ENCODE measurements at places on chromosomes 1 and 21. TPM values are rescaled to one million over a fixed set of nuclear protein-coding genes. Genes with fewer than 3 reads are reported as not detected.
A peak's percentile ranks its signal among the peaks of the same experiment; 100 is the strongest.

GRCh38 chr1:211068976-211069375 lies 65.0 kb downstream of the KCNH1 start:
- no peak overlapping the region for H3K27ac ChIP-seq
- no peak for DNase-seq
- H3K4me3 ChIP-seq = no peak overlapping the region
- H3K4me1 ChIP-seq = no peaks in the 10 kb centered on the region
- H3K36me3 ChIP-seq = no peaks in the 10 kb centered on the region
- H3K27me3 ChIP-seq = peaks cover 2% of the 10 kb centered on the region

- H3K36me3 ChIP-seq = peaks cover 10% of the 10 kb centered on the region
- no peak overlapping the region for H3K27ac ChIP-seq
- H3K4me1 ChIP-seq = peaks cover 7% of the 10 kb centered on the region
- no peak for DNase-seq
- no peaks in the 10 kb centered on the region for H3K27me3 ChIP-seq
Measured at GRCh38 chr1:20867847-20868246, 80.7 kb upstream of the HP1BP3 start.

The ARTN gene
- not detected for total RNA-seq

DNA sequence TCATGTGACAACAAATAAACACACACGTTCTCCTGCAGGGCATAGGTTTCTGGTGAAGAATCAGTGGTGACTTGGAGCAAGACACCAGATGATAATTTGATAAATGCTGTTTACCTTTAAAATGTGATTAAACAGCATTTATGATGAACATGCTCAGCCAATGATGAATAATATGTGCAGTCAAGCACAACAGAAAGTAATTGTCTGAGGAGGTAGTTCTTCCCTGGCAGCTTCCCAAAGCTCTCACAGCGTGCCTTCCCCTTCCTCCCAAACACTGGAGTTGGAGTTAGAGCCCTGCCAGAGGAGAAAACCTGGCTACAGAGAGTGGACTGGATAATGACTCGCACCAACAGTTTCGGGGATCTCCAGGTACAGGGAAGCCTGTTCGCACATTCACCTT lies 463.5 kb downstream of the SMYD3 start:
- H3K36me3 ChIP-seq = no peaks in the 10 kb centered on the region
- H3K4me3 ChIP-seq = no peak overlapping the region
- H3K27me3 ChIP-seq = no peaks in the 10 kb centered on the region
- H3K27ac ChIP-seq = no peak overlapping the region

DNA sequence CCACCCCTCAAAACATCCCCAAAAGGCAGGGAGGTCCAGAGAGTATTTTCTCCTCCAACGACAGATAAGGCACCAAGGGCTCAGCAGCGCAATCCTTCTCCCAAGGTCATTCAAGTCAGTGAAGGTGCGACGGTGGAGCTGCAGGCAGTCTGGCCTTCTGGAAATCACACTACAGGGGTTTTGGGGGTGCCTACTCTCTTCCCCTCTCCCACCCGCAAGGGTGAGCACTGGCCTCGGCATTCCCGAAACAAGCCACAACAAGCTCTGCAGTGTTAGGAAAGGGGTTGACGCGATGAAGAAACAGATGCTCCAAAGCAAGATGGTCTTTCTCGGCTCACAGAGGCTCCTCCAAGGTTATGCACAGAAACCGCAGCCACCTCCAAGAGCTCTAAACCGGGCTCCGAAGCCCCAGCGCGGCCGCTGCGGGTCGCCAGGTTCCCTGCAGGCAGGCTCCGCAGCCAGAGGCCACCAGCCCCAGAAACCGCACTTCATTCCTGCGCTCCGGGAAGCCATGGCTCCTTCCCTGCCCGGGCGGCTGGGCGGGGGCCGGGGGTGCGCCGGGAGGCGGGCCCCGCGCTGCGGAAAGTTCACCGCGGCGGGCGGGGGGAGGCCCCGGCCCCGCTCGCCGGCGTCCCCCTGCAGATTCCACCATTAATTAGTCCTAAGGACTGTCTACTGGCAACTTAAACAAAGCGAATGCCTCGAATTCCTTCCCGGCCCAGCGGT lies 1.1 kb downstream of the LUZP1 start:
- no peaks in the 10 kb centered on the region for H3K36me3 ChIP-seq
- H3K27ac ChIP-seq = no peak overlapping the region
- peak overlapping the region; percentile 96 for H3K4me3 ChIP-seq
- peaks cover 27% of the 10 kb centered on the region for H3K4me1 ChIP-seq
- DNase-seq = peak; percentile 44

DNA sequence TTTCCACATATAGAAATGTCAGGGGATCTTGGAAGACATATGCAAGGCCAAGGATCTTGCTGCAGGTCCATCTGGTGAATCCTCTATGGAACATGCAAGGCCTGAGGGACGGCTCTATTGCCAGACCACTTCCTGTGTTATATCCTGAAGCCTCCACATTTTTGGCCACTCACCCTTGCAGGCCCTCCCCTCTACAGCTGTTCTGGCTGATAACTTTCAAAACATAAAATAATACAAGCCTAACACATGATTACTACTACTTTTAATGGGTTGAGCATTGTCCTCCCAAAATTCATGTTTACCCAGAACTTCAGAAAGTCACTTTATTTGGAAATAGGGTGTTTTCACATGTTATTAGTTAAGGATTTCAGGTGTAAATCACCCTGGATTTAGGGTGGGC lies 18.5 kb upstream of the LYPLAL1 start:
- peaks cover 4% of the 10 kb centered on the region for H3K27me3 ChIP-seq
- no peaks in the 10 kb centered on the region for H3K4me1 ChIP-seq
- H3K4me3 ChIP-seq = no peak overlapping the region
- H3K36me3 ChIP-seq = no peaks in the 10 kb centered on the region
- no peak overlapping the region for H3K27ac ChIP-seq
- DNase-seq = no peak

The NUP210L gene
- 0.05 TPM for total RNA-seq

GRCh38 chr1:172547071-172547470 lies 14.1 kb downstream of the SUCO start:
- no peak overlapping the region for H3K27ac ChIP-seq
- no peaks in the 10 kb centered on the region for H3K36me3 ChIP-seq
- no peak overlapping the region for H3K4me3 ChIP-seq
- DNase-seq = no peak
- peaks cover 42% of the 10 kb centered on the region for H3K4me1 ChIP-seq

DNA sequence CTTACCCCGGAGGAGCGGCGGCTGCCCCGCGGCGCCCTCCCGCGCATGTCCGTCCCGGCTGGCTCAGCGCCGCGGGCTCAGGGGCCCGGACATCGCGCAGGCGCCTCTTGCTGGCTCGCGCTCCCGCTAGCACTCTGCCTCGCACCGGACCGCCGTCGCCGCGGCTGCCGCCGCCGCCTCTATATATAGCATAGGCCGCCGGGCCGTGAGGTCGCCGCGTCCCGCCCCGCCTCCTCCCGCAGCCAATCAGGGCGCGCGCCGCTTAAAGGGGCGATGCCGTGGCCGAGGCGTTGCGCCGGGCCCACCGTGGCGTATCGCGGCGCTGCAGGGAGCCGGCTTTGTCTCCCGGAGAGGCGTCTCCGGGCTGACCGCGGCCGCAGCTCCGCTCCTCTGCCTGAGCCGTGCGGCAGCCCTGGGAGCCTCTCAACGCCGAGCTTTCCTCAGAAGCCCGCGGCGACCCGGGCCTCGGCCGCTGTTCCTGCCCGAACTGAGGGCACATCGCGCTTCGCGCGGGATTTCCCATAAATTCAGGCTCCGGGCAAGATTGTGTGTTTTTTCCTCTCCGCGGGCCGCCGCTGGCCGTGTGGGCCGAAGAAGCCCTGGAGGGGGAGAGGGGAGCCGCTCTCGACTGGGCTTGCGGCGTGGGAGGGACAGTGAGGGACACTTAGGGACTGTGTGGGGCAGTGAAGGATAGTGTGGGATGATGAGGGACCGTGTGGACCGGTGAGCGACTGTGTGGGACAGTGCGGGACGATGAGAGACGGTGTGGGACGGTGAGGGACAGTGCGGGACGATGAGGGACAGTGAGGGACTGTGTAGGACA lies at the start of gene ERRFI1:
Gene ERRFI1 (minus strand): TSS at position 157 of the 823 bp plus-strand sequence. CDS start 10,690 bp downstream, outside the sequence.
- H3K27me3 ChIP-seq = peaks cover 21% of the 10 kb centered on the region
- H3K4me3 ChIP-seq = peak within 1 kb of the TSS; percentile 78
- DNase-seq = peak; percentile 91
- H3K4me1 ChIP-seq = peaks cover 12% of the 10 kb centered on the region
- H3K36me3 ChIP-seq = no peaks in the 10 kb centered on the region

- H3K27ac ChIP-seq = peak overlapping the region; percentile 82
- peaks cover 2% of the 10 kb centered on the region for H3K27me3 ChIP-seq
- H3K4me1 ChIP-seq = peaks cover 33% of the 10 kb centered on the region
- H3K36me3 ChIP-seq = no peaks in the 10 kb centered on the region
Measured at GRCh38 chr1:212565571-212566305, 42.8 kb upstream of the ATF3 start.

- no peak for DNase-seq
- no peaks in the 10 kb centered on the region for H3K36me3 ChIP-seq
- no peak overlapping the region for H3K27ac ChIP-seq
- H3K27me3 ChIP-seq = no peaks in the 10 kb centered on the region
- H3K4me3 ChIP-seq = no peak overlapping the region
- H3K4me1 ChIP-seq = no peaks in the 10 kb centered on the region
Measured at GRCh38 chr1:82266351-82266750, 465.6 kb downstream of the ADGRL2 start.

The SLAMF9 gene
- total RNA-seq = not detected

The WNT3A gene
- total RNA-seq = not detected

The TMOD4 gene
- total RNA-seq = 1.7 TPM
